NCI-H774 (cell line): ENCODE measurements at places on chromosomes 12 and 14.

- peak; percentile 82 for DNase-seq
These were observed 43.7 kb downstream of the DDX11 start for GRCh38 chr12:31117203-31118011.

DNA sequence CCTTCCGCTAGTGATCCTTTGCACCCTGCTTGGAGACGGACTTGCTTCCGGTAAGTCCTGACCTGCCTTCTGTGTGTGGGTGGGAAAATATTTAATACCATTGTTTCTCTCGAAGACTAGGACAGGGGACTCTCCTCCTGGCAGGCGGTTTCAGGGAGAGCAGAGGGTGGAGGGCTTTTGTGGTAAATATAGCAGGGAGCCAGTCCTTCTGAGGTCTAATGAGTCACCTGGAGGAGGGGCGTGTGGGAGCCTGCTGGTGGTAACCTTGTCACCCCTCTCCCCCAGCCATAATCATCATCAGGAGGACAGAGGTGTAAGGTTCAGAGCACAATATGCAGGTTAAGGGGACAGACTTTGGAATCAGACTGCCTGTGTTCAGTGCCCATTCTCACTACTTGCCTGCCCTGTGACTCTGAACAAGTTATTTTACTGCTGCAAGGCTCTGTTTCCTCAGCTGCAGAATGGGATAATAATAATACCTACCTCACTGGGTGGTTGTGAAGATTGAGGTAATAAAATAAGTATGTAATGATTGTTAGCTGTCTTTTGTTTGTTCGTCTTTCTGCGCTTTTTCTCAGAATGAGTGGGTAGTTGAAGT lies 47.4 kb downstream of the SUSD6 start:
- DNase-seq: no peak

DNA sequence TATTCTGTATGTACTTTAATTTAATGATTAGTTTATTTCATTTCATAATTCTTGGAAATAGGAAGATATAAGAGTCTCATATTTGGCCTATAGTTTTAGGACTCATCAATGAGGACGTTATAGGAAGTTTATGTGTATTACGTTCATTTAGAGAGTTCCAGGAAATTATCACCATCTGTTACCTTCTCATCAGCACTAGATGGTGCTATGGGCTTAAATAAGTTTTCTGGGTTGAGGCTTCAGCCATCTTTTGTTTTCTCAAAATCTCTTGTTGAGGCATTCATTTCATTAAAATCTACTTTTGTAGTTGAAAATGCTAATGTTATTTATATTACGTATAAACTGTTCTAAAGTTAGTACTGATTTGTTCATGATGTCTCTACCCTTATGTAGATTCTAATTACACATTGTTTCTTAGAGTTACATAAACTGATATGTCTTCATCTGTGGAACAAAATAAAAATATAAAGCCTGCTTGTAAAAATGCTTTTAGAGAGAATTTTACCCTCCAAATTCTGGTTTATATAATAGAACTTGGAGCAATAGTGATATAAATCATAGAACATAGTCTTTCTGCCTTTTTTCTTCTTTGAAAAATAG lies 89.2 kb downstream of the CFAP54 start:
- DNase-seq: peak; percentile 73

GRCh38 chr12:130462558-130463274 lies 125.0 kb downstream of the PIWIL1 start:
- DNase-seq: no peak
